ENCODE measurements at places on chromosomes 13 and 19.
A peak's percentile ranks its signal among the peaks of the same experiment; 100 is the strongest.

GRCh38 chr13:80363890-80364503 lies 23.1 kb upstream of the SPRY2 start:
- no peak for DNase-seq

DNA sequence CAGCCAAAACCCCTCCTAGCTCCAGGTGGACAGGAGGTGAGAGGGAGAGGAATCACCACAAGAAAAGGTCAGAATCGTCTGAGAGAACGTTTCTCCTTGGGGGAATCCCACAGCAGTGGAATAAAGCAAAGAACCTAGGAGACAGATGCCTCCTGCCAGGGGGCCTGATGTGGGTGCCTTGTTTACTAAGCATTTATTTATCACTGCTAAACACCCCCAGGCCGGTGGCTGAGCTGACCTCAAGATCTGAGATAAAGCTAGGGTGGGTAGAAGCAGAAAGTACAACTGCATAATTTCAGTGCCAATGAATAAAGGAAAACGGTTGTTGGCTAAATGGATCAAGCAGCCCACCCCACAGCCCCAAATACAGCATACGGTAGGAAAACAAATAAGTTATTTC lies 33.9 kb upstream of the ATP11A start:
- DNase-seq, result no peak

DNA sequence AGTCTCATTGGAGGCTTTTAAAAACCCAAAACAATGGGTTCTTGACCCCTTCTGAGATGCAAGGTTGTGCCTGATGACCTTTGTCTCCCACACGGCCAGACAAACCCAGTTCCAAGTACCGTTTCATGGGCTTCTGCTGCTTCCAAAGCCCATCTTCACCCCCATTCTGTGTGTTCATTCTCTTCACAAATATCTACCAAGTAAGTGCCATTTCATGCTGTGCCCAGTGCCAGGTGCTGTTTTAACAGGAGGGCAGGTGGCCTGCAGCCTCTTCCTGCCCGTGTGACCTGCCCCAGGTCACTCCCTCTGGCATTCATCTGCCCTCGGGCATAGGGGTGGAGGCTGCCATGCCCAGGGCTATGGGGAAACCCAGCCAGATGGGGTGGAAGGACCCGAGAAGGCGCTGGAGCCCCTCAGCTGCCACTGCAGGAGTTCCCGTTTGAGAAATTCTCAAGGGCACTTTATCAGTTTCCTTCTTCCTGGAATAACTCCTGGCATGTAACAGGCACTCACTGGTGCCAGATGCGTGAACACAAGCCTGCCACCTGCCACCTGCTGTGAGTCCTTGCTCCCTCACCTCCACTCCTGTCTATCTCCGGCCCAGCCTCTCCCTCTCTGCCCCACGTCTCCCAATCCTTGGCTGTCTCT lies 12.5 kb downstream of the CAPN12 start:
- DNase-seq, result no peak

GRCh38 chr19:12952488-12953137 lies 4.4 kb downstream of the GADD45GIP1 start:
- peak; percentile 28 for DNase-seq

GRCh38 chr13:109727251-109727650 lies 59.1 kb downstream of the IRS2 start:
- no peak for DNase-seq

- DNase-seq, result no peak
These were observed 890.0 kb downstream of the UQCRFS1 start for GRCh38 chr19:28322945-28323344.

DNA sequence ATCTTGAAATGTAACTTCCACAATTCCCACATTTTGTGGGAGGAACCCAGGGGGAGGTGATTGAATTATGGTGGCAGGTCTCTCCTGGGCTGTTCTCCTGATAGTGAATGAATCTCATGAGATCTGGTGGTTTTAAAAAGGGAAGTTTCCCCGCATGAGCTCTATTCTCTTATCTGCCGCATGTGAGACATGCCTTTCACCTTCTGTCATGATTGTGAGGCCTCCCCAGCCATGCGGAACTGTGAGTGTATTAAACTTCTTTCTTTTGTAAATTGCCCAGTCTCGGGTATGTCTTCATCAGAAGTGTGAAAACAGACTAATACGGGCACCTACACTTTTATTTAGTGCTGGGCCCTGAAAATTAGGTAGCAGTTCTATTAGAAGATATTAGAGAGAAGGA lies 45.8 kb downstream of the TNFSF13B start:
- DNase-seq, result peak; percentile 23

- DNase-seq, result no peak
These were observed 176.5 kb upstream of the NBEA start for GRCh38 chr13:34765446-34766180.

DNA sequence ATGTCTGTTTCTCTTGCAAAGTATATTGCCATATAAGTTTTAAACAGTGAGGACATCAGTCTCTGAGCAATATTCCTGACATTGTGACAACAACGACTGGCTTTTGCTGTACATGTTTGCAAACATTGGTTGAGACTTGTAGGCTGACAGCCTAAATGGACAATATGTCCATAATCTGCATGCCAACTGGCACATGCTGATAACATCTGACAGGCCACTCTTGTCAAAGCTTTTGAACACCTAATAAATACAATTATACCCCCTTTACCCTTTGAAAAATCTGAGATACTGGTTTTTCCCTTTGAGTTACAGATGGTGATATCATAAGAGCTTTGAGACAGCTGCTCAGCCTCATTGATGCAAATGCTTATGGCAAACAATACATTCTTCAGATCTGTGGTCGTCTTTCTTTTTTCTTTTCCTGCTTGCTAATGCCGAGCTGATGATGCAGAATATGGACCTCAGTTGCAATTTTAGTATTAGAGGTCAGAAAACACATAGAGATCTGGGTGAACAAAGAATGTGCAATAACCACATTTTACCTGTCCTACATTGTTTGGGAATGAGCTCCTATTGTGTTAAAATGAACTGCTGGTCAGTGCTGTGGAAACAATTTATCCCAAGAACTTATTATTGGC lies 114.9 kb downstream of the RFC3 start:
- no peak for DNase-seq

DNA sequence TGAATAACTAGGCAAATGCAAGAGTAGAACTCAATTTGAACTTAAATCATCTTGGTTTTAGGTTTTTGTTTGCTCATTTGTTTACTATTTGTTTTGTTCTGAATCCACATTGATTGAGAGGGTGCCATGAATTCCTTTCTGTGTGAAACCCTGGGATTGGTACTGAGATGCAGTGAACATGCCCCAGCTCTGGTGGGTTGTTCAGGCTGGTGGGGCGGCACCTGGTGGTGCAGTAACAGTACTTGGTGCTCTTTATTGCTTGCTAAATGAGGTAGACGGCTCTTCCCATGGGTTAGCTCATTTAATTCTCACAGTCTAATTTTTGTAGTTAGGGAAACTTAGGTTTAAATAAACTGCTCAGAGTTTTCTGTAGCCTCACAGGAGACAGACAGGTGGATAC lies 48.4 kb downstream of the WASF3 start:
- peak; percentile 43 for DNase-seq

DNA sequence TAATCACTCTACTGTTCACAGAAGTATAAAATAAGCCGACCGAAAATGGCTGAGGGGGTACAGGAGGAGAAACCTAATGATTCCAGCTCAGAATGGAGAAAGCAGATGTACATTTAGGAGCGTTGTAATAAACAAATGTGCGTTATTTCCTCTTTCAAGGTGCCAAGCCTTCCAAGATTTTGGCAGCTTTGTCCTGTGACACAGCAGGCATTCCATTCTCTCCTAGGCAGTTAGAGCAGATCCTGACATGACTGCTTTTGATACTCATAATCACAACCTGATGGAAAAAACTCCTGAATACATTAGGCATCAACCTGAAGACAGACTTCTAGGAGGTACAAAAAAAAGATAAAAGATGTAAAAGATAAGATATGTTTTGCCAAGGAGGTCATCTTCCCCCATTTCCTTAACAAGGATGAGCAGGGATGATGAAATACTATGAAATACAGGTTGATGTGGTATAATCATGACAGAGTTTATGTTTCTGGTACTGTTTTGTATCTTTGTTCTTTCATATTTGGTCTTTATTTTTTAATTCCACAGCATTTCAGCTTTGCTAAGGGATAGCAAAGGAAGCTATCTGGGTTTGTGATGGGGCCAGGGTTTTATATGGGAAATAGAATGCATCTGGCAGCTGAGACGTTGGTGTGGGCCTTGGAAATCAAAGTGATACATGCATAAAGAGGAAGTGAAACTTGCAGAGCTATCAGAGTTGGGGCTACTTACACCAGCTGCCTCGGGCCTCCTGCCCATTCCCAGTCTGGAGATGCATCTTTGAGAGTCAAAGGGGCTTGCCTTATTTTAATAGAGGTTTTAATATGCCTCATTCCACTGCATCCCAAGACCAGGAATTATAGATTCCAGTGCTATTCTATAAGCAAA lies 222.5 kb downstream of the OXGR1 start:
- DNase-seq, result no peak

DNA sequence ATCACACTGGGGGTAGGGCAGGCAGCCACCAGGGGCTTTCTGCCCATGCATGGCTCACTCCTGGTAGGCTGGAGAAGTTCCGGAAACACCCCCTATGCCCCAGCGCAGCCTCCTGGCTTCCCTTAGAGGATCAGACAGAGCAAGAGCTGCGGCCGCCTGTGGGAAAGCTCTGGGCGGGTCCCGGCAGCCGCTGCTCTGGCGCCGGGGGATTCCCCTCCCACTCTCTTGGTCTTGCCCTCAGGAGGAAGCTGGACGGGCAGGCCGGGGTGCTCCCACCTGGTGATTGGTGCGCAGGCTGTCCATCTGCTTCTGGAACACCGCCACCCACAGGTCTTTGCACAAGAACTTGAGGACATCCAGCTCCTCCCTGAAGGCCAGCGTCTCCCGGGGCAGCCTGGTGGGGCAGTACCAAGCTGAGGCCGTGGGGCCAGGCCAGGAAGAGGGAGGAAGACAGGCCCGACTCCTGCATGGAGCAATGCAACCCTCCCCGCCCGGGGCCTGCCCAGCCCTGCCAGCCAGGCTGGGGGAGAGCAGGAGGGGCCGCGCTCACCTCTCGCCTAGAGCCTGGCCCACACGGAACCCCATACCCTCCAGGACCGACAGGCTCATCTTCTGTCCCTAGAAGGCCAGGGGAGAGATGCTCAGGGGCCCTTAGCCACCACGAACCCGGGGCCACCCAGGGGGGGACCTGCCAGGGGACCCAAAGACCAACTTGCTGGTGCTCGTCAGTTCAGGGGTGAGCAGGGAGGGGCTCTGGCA lies 4.0 kb upstream of the NKPD1 start:
- no peak for DNase-seq

DNA sequence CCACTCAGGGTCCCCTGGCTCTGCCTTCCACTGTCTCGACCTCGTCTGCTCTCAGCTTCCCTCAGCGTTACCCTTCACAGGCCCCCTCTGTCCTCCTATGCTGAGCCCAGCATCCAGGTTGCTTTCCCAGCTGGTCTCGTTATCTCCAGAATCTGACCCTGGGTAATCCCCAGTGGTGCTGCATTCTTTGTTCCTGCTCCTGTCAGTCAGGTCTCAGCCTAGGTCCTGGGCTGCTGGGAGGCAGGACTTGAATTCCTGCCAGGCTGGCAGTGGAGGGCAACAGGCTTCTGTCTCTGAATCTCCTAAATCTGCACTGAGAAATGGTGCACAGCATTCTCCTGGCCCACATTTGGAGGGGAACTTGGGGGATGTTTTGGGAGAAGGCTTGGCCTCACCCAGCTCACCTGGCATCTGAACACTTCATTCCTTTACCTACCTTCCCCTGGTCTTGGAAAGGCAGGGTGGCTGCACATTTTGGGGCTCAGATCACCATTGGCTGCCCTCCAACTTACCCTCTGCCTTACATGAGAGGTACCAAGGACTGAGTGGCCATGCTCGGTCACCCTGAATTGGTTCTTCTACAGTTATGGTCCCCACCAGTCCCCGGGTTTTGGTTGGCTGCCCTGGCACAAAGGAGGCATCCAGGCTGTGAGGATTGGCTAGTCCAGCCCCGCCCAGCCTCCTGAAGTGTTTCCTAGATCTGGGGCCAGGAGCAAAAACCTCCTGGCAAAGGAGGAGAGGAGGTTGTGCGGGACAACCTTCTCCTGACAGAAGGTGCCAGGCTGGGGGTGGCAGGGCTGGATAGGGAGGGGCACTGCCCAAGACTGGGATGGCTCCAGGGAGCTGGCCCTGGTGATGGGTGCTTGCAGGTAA lies at the start of gene CYP4F8:
Gene CYP4F8, plus strand, starts transcription at position 712 of the 873 bp plus-strand sequence. CDS start 399 bp downstream, outside the sequence.
- no peak for DNase-seq

GRCh38 chr13:113646921-113647340 lies 11.1 kb downstream of the ATP4B start:
- DNase-seq, result no peak

GRCh38 chr13:47945738-47946137 lies 55.3 kb downstream of the SUCLA2 start:
- DNase-seq, result peak; percentile 90

GRCh38 chr13:108342369-108343289 lies 73.1 kb downstream of the TNFSF13B start:
- peak; percentile 28 for DNase-seq

- no peak for DNase-seq
These were observed 69.4 kb upstream of the GJB6 start for GRCh38 chr13:20301403-20302071.

DNA sequence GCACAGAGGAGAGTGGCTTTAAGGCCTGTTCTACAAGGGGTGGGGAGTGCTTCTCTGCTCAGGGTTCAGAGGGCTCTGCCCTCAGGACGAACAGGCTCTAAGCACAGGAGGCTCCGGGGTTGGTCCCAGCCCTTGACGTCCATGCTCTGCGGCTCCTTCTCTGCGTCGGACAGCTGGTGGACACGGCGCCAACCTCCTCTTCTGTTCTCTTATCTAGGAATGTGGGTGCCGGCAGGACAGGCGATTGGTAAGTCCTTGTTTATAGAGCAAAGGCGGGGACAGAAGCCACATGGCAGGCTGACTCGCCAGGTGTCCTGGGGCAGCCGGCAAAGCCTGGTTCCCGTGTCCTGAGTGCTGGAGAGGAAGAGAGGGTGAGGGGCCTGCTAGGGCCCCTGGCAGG lies 8.4 kb upstream of the RPS15 start:
- no peak for DNase-seq

DNA sequence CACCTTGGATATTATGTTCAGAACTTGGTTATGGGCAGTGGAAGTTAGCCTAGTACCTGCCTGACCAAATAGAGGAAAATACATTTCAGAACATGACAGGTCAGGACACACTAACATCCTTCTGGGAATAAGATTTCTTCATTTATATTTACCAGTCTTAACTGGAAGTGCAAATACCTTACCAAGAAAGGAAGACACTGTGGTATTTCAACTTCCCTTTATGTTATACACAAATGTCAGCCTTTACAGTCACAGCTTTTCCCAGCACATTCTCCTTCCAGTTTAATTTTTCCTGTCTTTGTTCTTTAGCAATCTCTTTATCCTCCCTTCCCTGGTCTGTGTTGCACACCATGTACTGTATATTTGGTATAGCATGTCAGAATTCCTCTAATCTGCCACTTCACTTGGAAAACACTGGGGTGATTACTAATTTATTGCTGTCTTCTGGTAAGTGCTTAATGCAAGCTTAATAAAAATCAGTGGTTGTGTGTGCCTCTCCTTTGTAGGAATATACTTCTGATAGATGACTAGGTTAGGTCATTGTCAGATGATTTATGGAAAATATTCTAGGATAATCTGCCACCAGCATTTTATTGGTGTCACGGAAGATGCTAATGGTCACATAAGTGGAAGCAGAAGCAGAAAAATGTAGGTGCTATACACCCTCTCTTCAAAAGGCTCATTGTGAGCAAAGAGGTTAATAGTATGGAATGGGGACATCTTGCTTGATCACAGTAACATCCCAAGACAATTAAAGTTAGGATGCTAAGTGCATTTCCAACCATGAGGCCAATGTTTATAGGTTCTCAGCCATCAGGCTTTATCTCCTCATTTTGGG lies 124.3 kb upstream of the STARD13 start:
- no peak for DNase-seq

GRCh38 chr13:24822640-24823039 lies 58.7 kb downstream of the RNF17 start:
- no peak for DNase-seq

GRCh38 chr19:14407605-14408484 lies 11.3 kb downstream of the DDX39A start:
- no peak for DNase-seq
